ENCODE measurements at places on chromosomes 13 and 19.

DNA sequence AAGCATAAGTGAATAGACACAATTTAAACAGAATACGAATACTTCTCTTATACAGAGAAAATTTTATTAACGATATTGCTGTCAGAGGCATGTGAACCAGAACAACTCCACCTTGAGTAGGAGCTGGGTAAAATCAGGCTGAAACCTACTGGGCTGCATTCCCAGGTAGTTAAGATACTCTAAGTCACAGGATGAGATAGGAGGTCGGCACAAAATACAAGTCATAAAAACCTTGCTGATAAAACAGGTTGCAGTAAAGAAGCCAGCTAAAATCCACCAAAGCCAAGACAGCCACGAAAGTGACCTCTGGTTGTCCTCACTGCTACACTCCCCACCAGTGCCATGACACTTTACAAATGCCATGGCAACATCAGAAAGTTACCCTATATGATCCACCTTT lies 49.2 kb upstream of the TRPC4 start:
- DNase-seq, result no peak

GRCh38 chr19:4744451-4745174 lies 21.0 kb upstream of the DPP9 start:
- DNase-seq, result no peak

DNA sequence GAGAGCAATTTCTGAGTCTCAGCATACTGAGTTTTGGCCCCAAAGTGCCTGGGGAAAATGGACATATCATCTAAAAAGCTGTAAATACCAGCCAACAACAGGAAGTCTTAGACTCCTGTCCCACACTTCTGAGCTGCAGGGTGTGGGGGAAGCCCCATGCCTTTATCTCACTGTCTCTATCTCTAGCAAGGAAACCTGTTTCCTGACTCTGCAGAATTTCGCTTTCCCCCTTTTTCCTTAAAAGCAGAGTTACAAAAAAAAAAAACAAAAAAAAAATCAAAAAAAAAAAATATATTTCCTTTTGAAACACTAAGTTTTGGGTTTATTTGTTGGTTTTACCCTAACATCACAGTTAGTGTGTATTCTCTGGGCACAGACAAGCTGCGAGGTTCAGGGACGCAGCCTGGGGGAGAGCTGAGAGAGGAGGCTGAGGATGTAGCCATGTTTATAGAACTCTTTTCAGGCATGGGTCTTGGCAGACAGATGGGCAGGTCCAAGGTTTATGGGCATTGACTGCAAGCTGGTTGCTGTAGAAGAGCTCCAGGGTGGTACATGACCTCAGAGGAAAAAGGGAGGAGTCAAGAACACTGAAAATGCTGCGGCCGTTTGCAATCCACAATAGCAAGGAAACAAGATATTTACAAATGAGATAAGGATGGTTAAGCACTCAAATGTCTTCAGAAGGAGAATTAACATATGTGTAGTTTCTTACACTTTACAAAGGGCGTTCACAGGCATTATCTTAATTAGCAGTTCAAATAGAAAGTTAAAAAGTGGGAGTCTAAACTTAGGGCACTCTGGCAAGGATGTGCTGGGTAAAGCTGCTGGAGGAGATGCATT lies 4.9 kb downstream of the MBNL2 start:
- DNase-seq, result peak; percentile 22

GRCh38 chr13:109684824-109685202 lies 101.6 kb downstream of the IRS2 start:
- DNase-seq, result no peak

DNA sequence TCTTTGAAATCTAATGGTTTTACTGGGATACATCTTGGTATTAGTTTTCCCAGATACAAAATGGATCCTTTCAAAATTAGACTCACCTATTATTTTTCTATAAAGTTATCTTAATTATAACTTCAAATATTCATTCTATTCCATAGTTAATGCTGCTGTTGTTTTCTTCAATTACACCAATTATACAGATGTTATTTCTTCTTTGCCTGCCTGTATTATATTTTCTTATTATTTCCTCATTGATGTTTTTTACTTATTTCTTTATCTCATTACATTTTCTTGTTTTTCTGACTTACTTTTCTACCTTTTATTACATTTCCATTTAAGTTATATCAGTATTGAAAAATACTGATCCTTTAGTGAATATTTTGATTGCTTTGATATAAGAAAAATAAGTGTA lies 40.9 kb downstream of the SPACA7 start:
- DNase-seq, result no peak

DNA sequence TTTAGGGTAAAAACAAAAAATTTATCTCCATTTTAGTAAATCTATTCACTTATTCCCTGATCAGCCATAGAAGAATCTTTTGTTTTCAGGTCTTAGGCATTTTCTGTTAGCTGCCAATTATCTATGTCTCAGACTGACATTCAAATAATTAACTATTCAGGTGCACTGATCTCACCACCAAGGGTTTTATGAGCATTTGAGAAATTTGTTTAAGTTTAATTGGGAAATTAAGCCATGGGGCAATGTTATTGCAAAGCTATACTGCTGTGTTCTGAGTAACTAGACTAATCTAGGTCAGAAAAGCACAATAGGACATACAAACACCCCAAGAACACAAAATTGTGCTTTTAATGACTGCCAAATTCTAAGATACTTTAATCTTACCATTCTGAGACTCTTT lies 210.7 kb upstream of the EDNRB start:
- DNase-seq, result no peak

DNA sequence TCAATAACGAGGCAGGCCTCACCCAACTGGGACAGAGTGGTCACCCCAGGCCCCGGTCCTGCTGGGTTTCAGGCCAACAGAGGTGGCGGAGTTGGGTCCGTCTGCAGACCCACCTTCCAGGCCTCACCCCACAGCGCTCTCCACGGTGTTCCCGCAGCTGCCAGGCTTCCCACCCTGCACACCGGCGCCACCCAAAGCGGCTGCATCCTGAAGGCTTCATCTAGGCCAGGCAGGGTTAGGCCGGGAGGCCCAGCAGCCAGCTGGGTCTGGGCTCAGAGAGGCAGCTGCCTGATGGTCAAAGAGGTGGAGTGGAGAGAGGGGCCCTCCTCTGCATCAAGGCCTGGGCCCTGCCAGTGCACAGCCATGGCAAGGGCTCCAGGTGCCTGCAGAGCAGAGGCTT lies 44.1 kb downstream of the EPSTI1 start:
- DNase-seq, result no peak

DNA sequence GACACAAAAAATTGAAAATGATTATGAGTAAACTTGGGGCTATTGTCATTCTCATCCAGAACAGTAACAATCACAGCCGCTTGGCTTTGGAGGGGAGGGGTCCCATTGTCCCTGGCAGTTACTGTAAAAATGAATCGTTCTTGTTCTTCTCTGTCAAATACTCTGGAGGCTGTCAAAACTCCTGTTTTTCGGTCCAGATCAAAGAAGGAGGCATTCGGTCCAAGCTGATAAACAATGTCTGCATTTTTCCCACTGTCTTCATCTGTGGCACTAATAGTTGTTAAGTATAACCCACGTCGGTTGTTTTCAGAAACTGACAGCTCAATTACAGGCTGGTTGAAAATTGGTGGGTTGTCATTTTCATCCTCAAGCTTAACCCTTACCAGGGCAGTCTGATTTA lies 3.4 kb downstream of the PCDH9 start:
- no peak for DNase-seq

DNA sequence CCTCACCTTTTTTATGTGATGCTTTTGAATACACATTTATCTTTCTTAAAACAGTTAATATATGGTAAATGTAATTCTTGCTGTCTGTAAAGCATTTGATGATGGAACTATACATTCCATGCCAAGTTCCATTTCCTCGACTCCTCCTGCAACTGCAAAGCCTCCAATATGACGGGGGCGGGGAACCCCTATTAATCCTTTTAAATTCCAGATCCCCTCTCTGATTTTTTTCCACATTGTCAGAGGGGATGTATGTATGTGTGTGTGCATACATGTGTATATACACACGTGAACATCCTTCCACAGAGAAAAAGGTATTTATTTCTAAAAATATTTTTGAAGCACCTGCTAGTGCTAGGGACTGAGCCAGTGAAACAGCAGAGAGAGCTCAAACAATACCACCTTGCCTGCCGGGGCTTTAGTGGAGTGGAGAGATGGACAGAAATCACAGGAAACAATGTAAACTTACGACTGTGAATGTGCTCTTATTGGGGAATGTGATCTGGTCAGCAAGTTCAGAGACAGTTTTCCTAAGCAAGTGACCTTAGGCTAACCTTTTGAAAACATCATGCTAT lies 25.3 kb upstream of the MAB21L1 start:
- no peak for DNase-seq

DNA sequence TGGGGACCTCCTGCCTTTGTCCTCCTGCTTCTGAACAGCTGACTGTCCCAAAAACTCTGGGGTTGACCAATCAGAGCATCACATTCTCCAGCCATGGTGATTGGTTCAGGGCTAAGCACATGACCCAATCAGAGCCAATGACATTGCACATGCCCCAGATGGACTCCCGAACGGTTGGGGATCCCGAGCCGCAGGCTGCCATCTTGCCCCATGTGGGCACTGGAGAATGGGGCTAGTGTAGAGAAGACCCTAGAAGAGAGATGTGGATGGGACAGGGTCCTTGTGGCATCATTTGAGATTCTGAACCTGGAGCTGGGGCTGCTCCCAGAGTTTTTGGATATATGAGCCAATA lies 31.3 kb upstream of the PEPD start:
- no peak for DNase-seq

GRCh38 chr13:107518292-107518691 lies 697.0 kb downstream of the LIG4 start:
- DNase-seq, result no peak

GRCh38 chr13:64928696-64929499 lies 2301.2 kb downstream of the PCDH9 start:
- DNase-seq, result no peak

GRCh38 chr19:23002690-23003422 lies at the start of gene ZNF728:
ZNF728 (minus strand) TSS chr19:23003176; CDS start chr19:23003030, 146 bp downstream.
- no peak for DNase-seq

GRCh38 chr19:39430675-39431593 lies 4.8 kb downstream of the RPS16 start:
- DNase-seq, result no peak

DNA sequence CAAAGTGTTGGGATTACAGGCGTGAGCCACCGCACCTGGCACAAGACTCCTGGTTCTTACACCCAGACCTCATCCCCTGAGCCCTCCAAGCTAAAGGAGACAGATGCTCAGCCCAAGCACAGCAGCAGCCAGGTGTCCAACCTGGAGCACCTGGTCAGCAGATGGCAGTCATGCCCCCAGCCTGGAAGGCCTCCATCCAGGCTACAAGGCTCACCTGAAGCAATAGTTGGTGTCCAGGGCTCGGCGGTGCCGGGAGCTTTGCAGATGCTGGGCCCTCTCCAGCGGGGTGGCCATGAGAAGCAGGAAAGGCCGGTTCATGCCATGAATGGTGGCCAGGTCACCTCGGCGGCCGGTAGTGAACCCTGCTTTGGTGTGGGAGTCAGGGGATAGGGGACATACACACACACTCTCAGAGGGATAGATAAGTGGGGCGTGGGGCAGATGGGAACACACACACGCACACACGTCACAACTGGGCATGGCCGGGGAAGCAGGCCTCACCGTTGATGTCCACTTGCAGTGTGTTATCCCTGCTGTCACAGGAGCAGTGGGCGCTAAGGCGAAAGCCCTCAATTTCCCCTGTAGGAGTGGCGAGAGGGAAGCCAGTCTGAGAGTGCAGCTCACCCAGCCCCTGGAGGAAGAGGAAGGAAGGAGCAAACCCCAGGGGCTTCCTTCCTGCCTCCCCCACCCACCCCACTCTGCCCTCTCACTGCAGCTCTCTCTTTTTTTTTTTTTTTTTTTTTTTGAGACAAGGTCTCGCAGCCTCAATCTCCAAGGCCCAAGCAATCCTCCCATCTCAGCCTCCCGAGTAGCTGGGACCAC lies 11.8 kb downstream of the TGFB1 start:
- DNase-seq, result no peak

GRCh38 chr13:80783926-80784565 lies 443.1 kb upstream of the SPRY2 start:
- peak; percentile 2 for DNase-seq

- no peak for DNase-seq
Observed at GRCh38 chr19:35786299-35787160, 11.2 kb downstream of the ARHGAP33 start.

DNA sequence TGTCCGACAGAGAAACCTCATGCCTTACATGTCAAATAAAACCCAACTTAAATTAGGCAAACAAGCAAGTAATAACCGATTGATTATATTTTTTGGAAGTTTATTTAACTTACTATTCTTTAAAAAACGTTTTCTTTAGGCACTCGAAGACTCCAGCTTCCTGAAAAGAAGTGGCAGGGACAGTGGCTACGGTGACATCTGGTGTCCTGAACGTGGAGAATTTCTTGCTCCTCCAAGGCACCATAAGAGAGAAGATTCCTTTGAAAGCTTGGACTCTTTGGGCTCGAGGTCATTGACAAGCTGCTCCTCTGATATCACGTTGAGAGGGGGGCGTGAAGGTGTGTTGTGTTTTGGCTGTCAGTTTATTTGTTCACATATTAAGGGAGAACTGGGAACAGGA lies 164.4 kb downstream of the LMO7 start:
- DNase-seq, result no peak

DNA sequence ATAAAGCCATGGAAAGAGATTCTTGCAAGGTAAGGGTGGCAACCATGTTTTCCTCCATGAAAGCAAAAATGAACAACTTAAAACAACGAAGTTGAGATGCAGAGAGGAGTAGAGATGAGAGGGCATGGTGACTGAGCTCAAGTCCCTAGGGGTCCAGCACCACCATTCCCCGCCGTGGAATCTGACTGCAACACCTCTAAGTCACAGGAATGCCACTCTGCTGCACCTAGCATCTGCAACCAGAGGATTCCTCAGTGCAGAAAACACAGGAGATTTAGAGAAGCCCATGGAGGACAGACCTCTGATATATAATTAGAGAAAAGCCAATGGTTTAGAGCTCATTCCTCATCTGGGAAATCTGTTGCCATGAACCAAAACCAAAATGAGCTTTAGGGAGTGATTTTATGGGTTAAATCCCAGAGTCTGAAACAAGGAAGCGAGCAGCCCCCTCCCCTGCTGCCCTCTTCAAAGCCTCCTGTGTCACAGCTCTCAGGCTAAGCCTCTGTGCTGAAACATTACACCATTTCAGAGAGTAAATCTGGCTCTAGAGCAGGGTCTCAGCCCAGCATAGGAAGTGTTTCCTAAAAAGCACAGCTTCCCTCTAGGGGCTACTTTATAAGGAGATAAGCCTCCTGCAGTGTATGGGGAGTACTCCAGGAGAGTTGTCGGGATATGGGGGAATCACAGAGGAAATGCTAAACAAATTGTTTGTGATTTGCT lies 1043.6 kb downstream of the UQCRFS1 start:
- no peak for DNase-seq

DNA sequence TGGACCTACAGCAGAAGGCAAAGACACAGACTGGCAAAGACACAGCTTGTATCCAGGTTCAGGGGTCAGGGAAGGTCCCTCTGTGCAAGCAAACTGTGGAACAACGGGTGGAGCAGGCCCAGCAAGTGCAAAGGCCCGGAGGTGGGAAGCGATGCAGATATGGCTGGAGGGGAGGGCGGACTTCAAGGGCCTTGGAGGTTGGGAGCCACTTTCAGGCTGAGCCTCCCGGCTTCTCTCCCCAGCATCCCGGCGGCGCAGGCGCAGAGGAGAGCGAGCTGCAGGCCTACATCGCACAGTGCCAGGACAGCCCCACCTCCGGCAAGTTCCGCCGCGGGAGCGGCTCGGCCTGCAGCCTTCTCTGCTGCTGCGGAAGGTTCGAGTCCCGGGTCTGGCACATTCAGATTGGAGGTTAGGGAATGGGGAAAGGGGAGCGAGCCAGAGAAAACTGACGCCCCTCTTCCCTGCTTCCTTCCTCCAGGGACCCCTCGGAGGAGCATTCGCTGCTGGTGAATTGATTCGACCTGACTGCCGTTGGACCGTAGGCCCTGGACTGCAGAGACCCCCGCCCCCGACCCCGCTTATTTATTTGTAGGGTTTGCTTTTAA lies 2.1 kb upstream of the PNPLA6 start:
- DNase-seq, result no peak
